ENCODE measurements at places on chromosomes 16 and 17.

- DNase-seq, result no peak
These were observed 27.7 kb upstream of the CRHR1 start for GRCh38 chr17:45756266-45756991.

GRCh38 chr16:48622456-48623303, 12.7 kb upstream of the N4BP1 start:
- DNase-seq, result no peak

- peak; percentile 48 for DNase-seq
These were observed 137.2 kb upstream of the RPH3AL start for GRCh38 chr17:489758-490329.

DNA sequence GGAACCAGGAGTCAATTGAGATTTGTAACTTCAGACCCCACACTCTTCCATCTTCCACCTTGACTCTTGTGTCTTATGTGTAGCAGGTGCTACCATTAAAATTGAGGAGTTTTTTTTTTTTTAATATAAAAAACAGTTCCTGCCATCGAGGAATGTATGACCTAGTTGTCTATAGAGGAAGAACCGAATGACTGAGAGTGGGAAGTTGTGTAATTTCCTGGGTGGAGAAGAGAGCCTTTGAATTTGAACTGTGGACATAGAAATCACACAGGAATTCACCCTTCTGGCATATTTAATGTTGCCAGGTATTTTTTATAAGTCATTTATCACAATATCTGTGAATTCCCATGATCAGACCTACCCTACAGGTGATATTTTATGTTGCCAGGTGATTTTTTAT, 22.0 kb downstream of the SP2 start:
- no peak for DNase-seq

DNA sequence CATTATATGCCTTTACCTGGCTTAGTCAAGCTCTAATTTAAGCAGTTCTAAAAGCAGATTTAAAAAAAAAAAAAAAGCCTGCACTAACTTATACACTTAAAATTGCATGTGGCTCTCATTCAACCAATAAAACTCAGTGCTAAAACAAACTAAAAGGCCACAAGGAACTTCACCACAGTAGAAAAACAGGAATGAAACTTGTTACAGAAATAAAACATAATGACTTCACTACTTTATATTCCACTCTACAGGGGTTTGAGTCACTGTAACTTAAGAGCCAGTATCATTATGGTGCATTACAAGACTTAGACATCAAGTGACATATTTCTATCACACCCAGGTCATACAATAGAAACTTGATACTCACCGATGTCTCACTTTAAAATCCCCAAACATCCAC, 11.1 kb downstream of the CA10 start:
- DNase-seq, result no peak

DNA sequence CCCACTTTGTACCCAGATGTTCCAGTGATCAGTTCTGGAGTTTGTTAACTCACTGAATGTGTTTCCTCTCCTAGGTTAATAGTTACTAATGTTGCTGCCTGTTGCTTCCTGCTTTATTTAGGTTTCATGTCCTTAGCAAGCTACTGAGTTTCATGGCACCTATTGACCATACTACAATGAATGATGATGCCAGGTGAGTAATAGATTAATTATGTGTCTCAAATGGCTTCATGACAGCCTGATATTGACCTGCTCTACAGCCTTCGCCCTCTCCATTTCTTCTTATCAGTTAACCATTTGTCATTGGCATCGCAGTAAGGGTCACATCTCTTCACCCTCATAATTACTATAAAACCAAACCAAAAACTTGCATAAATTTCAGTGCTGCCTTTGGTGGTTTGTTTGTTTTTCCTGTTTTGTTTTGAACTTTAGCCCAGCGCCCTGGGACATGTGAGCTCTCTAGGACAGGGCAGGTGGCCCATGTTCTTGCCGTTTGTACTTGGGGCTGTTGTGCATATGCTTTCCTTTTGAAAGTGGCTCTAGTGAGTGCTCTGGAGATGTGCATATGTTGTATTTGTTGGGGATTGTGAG, 82.8 kb downstream of the AATF start:
- no peak for DNase-seq

DNA sequence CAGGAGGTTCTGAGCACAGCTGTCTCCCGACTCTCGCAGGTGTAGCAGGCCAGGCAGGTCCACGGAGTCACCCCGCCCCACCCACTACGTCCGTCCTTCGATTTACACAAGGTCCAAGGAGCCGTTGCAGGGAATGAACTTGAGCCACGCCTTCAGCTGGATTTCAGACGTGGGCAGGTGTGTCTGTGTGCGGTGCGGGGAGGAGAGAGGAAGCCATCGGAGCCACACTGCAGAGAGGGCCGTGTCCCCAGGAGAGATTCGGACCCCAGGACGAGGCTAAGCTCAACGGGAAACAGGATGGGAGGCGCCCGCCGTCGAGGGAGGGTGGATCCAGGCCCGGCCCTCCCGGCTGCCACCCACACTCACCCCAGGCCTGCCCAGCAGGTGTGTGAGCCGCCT, 50.3 kb downstream of the RPH3AL start:
- DNase-seq, result no peak

DNA sequence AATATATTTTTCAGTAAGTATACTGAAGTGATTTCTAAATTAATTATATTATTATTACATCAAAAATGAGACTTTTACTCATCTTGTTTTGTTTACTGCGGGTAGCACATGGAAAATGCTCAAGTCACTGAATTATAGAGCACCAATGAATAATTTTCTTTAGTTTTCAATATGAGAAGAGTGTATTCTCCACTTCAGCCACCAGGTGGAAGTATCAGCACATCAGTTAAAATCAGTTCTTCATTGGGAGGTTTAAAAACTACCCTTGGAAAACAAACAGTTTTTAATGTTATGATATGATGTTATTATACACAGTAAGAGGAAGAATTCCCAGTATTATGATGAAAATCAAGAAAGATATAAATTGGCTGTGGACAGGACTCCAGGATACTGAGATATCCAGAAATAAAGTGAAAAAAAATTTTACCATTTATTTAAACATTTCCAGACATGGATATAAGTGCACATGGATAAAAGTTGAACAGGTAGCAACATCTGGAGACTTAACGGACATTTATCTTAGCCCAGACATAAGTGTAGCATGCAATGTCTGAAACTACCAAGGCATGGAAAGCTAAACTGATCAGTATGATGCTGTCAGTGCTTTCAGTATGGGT, 467.3 kb downstream of the KCNJ2 start:
- DNase-seq, result no peak

- no peak for DNase-seq
These were observed 373.7 kb downstream of the HAPSTR1 start for GRCh38 chr16:9465161-9465560.

- DNase-seq, result no peak
These were observed 56.6 kb downstream of the ESRP2 start for GRCh38 chr16:68179196-68179795.

DNA sequence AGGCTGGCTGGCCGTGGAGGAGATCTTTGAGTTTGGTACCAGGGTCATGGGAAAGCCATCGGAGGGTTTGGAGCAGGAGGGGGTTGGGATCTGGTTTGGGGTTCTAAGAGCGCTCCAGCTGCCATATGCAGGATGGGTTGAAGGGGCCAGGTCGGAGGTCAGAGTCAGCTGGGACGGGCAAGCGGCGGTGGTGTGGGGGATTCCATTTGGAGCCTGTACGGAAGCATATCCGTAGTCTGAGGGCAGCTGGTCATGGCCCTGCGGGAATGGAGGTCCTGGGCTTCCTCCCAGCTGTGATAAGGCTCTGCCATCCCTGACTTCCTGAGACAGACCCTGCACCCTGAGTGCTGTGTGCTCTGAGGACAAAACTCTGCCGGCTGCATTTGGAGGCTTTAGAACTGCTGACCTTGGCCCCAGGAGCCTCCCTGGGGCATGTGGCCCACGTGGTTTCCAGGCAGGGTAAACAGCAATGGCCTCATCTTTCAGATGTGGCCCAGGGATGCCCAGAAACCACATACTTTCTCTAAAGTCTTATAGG, 46.5 kb downstream of the ATP2C2 start:
- no peak for DNase-seq

GRCh38 chr16:35569413-35569812, 2110.0 kb downstream of the TP53TG3F start:
- no peak for DNase-seq

GRCh38 chr16:50694206-50694605, 800 bp downstream of the NOD2 start:
- no peak for DNase-seq

- DNase-seq, result no peak
These were observed 5.9 kb upstream of the CAPN15 start for GRCh38 chr16:521381-522210.

GRCh38 chr16:88917146-88917914, 50.9 kb upstream of the PABPN1L start:
- no peak for DNase-seq

All from stimulated activated CD8-positive, alpha-beta memory T cell treated with anti-CD3 and anti-CD28 coated beads, Interleukin-4, amount 100 ng/mL, for 1 hour (primary cell).